Stimulated activated CD8-positive, alpha-beta memory T cell treated with anti-CD3 and anti-CD28 coated beads, Interleukin-4, amount 100 ng/mL, for 4 hours (primary cell): ENCODE measurements at places on chromosomes 3 and 15.

- DNase-seq: no peak
These were observed 16.8 kb downstream of the EXOSC7 start for GRCh38 chr3:44992555-44993470.

- no peak for DNase-seq
These were observed 21.2 kb upstream of the APEH start for GRCh38 chr3:49652903-49653415.

DNA sequence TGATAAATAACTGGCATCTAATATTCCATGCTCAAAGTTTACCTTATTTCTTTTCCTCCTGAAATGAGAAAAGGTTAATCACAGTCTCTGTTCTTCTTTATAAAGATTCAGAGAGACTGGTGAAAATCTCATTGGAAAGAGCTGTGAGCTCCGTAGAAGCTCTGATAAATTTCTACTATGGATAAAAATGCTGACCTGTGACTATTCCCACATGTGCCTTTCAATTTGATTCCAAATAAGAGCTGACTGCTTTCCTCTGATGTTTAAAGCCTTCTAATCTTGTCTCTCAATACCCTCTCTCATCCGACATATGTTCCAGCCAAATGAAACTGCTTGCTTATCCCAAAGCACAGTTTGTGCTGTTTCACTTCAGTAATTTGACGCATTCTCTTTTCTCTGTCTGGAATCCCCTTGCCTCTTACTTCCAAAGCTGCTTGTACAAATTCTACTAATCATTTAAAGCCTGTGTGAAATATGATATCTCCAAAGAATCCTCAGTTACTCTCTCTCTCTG lies 130.1 kb downstream of the RTP4 start:
- DNase-seq: no peak

DNA sequence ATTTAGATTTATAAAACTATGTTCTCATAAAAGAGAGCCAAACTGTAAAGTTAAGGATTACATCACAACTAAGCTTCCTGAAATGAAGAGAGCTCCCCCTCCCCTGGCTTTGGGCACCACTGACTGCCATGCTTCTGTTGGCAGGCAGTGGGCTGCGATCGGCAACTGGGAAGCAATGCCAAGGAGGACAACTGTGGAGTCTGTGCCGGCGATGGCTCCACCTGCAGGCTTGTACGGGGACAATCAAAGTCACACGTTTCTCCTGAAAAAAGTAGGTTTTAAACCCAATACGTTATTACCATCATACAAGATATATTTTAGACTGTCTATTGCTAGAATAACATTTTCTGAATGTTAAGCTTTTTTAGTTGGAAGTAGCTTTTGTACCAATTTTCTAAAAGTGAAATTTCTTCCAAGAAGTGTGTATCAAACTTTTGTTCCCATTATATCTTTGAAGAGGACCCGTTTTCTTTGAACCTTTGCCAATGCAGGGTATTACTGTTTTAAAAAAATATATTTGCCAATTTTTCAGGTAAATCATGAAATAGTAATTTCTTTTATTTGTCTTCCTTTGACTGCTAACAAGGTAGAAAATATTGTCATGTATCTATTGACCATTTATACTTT lies 184.1 kb downstream of the ADAMTSL3 start:
- no peak for DNase-seq

GRCh38 chr3:37670961-37671483 lies 190.7 kb upstream of the CTDSPL start:
- no peak for DNase-seq

DNA sequence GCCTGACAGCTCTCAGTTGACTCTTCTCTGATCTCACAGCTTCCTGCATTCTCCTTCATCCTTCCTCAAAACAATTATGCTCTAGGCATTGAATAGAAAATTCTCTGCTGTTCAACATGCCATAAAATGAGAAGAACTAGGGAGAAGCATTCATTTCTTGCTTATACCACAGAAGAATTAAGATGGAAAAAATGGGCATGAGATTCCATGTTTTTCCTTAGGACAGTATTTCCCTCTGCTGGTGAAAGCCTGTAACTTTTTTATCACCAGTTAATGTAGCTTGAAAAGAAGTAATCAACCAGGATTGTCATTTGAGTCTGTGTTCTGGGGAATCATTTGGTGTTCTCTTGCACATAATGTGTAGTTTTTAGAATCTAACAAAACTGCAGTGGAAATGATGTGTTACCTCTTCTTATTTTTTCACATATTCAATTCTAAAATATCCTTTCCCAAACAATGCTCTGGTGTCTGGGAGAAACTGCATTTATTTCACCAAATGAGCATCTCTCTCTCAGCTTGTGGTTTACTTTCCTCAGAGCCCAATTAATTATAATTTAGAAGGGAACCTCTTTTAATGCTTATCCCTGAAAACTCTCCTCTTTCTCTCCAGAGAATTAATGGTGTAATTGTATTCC lies 92.8 kb upstream of the DCBLD2 start:
- DNase-seq: no peak

DNA sequence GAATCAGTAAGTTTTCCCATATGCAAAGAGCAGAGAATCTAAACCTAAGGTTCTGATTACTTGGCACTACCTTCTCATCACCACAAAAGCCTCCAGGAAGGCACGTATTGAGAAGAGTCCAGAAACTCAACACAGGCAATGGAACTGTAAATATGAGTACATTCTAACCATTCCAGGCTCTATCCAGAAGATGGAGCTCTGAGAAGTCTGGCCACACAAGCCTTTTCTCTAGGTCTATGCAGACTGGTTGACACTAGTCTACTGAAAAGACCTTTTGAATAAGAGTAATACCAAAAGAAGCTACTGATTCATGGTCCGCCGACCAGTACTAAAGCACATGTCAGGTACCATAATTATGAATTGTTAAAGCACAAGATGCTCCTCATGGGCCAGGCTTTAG lies 12.2 kb upstream of the NCKIPSD start:
- DNase-seq: no peak

- DNase-seq: no peak
These were observed 130.9 kb downstream of the IL1RAP start for GRCh38 chr3:190644766-190645165.

DNA sequence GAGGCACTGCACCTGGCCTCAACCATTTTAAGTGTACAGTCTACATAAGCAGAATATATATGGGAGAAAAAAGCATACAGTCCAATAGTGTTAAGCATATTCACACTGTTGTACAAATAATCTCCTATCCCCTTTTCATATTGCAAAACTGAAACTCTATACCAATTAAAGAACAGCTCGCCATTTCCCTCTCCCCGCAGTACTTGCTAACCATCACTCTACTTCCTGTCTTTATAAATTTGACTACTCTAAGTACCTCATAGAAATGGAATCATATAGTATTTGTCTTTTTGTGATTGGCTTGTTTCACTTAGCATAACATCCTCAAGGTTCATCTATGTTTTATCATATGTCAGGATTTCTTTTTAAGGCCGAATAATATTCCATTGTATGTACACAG lies 21.6 kb upstream of the TASOR start:
- DNase-seq: no peak
